Fibroblast of skin of right biceps (primary cell): ENCODE measurements at places on chromosomes 2 and 18.

GRCh38 chr2:172606285-172606684 lies 50.4 kb downstream of the PDK1 start:
- peak; percentile 74 for DNase-seq

DNA sequence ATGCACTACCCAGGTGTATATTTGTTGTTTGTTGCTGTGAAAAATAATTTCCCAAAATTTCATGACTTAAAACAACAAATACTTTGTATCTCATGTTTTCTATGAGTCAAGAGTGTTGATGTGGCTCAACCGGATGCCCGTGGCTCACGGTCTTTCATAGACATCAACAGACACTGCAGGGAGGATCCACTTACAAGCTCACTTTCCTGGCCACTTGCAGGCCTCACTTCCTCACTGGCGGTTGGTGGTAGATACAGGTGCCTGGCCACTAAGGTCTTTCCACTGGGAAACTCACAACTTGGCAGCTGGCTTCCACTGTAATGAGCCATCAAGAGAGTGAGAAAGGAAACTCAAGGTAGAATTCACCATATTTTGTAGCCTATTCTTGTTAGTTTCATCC lies 662.9 kb downstream of the IRS1 start:
- no peak for DNase-seq

GRCh38 chr2:140596447-140596846 lies 1534.4 kb downstream of the LRP1B start:
- DNase-seq, result no peak

- DNase-seq, result no peak
These were observed 91.5 kb downstream of the EIPR1 start for GRCh38 chr2:3285901-3286645.

GRCh38 chr18:41553716-41554115 lies 401.3 kb upstream of the PIK3C3 start:
- no peak for DNase-seq

- no peak for DNase-seq
These were observed 130.8 kb upstream of the LGALSL start for GRCh38 chr2:64323197-64323596.

DNA sequence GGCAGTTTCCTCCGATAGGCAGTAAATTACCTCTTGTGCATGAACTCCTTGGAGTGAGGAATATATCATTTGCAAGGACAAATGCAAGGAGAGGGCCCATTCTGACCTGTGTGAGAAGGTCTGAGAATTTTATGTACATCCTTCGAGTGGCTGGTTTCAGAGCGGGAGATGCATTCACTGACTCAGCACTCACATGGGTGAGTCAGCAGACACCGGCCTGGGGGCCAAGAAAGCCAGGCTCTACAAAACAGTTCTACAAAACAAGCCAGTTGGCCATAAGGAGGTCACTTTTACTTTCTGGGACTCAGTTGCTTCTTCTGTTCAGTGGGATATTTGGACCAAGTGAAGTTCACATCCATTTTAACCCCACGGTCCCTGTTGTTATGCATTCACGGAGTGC lies 35.3 kb downstream of the CYP26B1 start:
- DNase-seq, result peak; percentile 78

DNA sequence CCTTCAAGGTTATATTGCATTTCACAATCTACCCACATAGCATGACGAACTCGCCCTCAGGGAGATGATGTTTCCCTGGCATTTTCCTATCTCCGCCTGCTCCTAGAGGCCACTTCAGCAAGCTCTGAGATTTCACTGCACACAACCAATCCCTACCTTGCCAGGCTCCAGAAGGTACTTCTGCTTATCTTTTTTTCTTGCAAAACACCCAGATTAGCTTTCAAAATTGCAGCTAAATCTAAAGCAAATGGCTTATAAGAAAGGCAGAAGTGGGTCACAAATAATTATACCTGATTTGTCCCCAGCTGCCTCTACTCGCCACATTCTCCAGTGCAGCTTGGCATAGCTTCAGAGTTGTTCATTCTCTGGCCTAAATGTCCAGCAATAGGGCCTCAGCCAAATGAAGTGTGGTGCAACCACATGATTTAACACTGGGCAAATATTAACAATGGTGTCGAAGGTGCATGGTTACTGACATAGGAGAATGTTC lies 32.4 kb upstream of the MRPL19 start:
- DNase-seq, result no peak

DNA sequence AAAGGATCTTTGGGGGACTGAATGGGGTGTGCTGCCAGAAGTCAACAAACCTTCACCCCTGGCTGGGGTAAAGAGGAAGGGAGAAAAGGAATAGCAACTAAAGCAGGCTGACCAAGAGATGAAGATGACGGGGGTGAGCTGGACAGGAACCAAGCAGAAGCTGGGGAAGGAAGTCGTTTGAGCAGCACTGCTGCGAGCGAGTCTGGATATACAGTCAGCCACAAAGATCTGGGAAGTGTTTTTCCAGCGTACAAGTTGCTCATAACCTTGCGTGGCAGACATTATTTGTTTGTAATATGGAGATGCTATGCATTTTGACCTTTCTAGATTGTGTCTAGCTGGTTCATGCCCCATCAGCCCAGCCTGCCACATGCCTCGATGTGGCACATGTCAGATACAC lies 71.2 kb downstream of the EIF2AK3 start:
- no peak for DNase-seq

GRCh38 chr2:56505885-56506284 lies 322.1 kb downstream of the CCDC85A start:
- no peak for DNase-seq

GRCh38 chr2:120516679-120517314 lies 170.9 kb downstream of the INHBB start:
- peak; percentile 68 for DNase-seq

- no peak for DNase-seq
These were observed 90.1 kb downstream of the MYCN start for GRCh38 chr2:16030206-16031057.

DNA sequence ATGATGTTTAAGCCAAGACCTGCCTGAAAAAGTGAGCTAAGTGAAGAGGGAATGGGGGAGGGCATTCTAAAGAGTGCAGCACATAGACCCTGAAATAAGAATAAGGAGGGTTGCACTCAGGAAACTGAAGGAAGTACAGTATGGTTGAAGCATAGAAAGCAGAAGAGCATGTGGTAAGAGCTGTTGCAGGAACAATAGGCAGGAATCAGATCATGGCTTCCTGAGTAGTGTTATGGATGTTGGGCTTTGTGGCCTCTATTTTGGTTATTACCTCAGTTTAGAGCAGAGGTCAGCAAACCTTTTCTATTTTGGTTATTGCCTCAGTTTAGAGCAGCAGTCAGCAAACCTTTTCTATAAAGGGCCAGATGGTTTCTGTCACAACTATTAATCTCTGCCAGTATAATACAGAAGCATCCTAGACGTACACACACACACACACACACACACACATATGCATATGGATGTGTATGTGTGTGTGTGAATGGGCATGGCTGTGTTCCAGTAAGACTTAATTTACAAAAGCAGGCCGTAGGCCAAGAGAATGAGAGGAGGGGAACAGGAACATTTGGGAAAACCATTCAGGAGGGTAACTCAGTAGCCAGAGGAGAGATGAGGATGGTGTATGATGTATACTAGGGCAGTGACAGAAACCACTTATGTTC lies 91.1 kb upstream of the MYO3B start:
- no peak for DNase-seq

- DNase-seq, result no peak
These were observed 125.8 kb downstream of the GALNT14 start for GRCh38 chr2:31012406-31012805.

GRCh38 chr2:3035385-3036050 lies 342.1 kb downstream of the EIPR1 start:
- DNase-seq, result no peak

DNA sequence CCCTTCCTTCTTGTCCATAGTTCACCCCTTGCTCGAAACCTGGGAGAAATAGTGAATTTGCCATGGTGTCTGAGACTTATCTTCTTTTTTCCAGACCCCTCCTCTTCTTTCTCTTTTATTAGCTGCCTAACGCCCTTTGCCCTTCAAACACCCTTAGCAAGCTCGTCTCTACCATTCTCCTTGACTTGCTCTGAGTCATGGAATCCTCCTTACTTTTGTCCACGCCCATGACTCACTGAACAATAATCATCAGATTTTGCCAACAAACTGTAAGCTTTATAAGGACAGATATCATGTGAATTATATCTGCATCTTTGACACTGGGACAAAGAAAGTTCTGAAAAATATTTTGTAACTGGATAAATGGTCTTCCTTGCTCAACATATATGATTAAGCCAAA lies 67.1 kb upstream of the CNTNAP5 start:
- peak; percentile 5 for DNase-seq

DNA sequence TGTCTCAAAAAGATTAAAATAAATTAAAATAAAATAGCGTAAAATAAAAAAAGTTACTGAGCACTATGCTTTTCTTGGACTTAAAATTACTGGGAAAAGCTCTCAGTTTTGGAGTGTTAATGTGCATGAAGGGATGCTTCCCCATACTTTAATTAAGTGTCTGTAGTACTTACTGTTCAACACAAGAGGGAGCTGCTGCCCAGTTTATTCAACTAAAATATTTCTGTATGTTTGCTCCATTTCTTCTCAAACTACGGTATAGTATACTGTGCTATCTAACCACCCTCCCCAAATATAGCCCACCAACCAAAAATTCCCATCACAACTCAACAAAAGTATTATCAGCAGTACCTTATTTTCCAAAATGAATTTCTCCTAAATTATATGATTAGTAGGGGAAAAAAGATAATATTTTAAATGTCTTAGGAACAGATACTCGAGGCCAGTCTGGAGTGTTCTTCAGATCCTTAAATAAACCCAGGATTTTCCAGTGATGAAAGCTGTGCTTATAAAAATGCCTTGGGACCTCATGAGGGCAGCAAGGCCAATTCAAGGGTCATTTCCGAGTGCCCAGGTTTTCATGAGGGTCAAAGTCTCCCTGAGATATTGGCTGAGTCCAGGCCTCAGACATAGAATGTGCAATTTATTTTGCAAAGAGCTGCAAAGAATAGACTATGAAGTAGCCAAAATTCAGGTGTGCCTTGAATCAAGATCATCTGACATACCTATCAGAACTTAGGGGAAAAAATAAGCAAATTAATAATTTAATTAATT lies 64.1 kb downstream of the CHRNA1 start:
- peak; percentile 50 for DNase-seq

DNA sequence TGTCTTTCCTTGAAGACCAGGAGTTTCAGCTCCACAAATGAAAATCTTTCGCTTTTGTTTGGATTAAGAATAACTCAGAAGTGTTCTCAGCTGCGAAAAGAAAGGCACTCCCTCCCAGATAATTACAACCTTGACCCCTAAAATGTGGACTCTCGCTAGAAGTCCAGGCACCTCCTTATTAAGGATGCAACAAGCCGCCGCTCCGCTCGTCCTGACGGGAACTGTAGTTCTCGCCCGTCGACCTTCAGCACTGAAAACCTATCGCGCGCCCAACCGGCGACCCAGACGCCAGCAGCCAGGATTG lies 559 bp downstream of the IMMT start:
- no peak for DNase-seq

DNA sequence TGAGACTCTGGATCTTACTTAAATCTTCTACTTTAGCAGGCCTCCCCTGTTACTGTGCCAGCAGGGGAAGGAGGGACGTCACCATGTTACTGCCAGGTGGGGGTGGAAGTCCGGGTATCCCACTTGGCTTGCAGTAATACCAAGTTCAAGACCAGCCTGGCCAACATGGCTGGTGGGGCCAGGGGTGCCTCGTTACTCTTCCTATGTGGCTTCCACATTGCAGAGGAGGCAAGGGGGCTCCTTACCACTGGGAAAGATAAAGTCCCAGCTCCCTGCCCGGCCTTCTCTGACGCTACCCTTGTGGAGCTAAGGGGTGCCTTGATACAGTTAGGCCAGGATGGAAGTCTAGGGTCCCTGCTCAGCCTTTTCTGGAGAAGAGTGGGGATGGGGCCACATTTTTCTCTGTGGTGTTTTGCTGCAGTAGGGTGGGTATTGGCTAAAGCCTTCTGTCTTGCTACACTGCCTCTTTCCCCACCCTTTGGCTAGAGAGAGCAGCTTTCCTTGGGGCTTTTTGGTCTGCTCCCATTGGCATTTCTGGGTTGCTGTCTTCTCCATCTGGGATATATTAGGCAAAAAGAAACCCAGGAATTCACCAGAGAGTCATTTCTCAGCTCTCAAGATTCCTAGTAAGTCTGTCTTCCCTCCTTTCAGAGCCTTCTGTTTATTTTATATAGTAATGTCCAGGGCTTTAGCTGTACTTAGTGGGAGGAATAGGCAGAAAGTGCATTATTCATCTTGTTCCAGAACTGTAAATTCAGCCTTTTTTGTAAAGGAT lies 21.9 kb downstream of the ELMOD3 start:
- peak; percentile 36 for DNase-seq

GRCh38 chr2:178666458-178666857 lies 140.8 kb downstream of the TTN start:
- DNase-seq, result no peak
